Stimulated activated CD8-positive, alpha-beta memory T cell treated with anti-CD3 and anti-CD28 coated beads, Interleukin-4, amount 100 ng/mL, for 1 hour (primary cell): ENCODE measurements at places on chromosomes 7 and 10.

DNA sequence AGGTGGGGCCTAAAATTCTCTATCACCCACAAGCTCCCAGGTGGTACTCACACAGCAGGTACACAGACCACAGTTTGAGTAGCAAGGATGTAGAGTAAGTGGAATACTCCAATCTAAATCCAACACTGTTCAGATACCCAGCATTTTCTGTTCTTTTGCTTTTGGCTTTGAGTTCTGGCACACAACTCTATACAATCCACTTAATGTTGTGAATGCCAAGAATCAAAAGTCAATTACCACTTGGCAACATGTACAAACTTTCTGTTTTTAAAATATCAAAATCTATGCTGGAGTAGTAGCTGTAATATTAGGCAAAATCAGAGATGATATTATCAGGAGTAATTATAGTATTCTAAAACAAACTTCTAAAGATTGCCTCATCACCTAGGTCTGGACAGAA lies 133.4 kb upstream of the LRRTM3 start:
- DNase-seq = no peak

DNA sequence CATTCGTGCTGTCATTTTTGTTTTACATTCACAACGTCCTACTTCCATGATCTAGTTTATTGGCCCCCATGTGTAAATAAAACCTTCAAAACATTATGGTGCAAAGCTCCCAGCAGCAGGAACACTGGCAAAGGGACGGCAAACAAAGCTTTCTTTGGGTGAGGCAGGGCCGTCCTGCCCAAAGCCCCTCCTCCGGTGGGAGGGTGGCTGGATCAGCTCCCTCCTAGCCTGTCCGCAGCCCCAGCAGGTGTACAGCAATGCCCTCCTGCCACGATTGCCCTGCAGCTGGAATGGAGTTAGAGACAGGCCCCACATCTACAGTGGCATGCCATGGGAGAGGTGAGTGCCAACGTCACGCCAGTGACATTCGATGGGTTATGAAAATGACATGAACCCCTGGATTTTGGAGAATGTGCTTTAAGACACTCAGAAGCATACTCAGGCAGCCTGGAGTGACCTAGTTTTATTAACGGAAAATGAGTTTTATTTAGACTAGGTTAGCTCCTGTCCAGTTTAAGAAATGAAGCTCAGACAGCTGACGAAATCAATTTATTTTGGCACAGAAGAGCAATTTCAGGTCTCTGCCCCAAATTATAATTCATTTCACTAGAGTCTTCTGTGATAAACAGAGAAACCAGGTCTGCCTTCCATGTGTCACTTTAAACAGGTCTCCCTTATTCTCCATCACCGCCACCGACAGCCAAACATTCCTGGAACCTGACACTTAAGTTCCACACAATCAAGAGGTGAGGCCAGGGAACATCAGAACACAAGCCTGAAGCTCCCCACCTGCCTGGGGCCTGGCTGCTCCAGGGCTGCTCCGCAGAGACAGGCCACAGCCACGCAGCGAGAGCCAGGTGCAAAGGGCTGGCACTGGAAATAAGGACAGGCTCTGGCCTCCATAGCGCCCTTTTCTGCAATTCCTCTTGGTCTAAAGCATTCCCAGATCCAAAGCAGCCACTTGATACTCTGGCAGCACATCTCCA lies 50.1 kb downstream of the VOPP1 start:
- no peak for DNase-seq

GRCh38 chr7:31340603-31341002 lies at the start of gene NEUROD6:
Gene NEUROD6, minus strand, starts transcription at chr7:31340726. Its CDS starts 1,458 bp downstream, at chr7:31339268.
- DNase-seq = no peak

DNA sequence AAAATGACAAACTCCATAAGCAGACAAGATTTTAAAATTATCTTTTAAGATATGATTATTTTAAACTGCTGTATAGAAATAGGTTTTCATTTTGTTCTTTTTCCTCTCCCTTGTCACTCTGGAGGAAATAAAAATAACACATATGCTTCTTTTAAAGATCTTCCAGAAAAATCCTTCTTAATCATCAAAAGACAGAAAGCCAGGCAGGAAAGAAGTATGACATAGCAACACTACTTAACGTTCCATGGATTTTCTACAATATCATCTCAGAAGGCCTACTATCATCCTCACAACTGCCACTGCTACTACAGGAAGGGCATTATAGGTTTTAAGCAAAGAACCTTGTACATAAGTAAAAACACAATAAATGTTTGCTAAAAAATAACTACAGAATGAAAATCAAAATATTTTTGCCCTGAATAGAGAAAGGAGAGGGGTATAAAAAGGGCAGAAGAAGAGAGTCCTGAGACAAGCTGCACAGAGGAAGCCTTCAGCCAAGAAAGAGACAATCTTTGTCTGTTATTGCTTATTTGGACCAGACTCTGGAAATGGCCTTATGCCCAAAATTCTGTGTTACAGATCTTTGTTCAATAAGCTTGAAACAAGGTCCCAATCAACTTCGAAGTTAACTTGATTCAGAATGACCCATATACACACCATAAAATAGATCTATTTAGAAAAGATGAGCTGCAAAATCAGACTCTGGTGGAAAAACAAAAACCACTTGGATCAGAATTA lies 67.8 kb downstream of the ABI1 start:
- DNase-seq = no peak

GRCh38 chr7:32479574-32480200 lies 10.5 kb downstream of the LSM5 start:
- no peak for DNase-seq

- DNase-seq = no peak
Measured at GRCh38 chr10:16909961-16910792, 93.0 kb upstream of the RSU1 start.

DNA sequence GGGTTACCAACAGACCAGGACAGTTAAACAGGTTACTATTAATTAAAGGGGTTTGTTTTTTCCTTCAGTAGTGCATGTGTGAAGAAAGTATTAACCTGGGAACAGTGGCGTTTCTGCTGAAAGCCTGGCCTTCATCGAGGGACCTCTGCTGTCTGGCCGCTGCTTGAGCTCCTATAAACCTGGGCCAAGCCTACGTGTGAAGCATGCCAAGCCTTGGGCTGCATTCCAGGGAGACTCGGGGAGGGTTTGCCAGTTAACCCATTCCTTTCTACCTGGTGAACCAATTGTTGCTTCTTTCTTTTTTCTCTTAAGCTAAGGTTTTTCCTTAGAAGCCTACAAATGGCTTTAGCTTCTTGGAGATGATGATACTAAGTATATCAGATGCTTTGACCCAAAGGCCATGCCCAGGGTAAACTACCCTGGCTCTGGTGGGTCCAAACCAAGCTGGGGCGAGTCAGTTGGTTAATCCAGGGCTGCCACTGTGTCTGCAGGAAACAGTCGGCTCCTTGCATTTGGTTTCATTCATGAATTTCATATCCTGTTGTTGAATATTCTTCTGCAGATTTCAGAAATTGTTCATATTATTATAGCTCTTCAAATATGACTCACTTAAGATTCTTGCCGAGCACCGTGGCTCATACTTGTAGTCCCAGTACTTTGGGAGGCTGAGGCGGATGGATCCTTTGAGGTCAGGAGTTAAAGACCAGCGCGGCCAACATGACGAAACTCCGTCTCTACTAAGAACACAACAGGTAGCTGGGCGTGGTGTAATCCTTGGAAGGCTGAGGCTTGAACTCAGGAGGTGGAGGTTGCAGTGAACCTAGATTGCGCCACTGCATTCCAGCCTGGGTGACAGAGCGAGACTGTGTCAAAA lies 23.8 kb downstream of the PFKP start:
- DNase-seq = no peak

DNA sequence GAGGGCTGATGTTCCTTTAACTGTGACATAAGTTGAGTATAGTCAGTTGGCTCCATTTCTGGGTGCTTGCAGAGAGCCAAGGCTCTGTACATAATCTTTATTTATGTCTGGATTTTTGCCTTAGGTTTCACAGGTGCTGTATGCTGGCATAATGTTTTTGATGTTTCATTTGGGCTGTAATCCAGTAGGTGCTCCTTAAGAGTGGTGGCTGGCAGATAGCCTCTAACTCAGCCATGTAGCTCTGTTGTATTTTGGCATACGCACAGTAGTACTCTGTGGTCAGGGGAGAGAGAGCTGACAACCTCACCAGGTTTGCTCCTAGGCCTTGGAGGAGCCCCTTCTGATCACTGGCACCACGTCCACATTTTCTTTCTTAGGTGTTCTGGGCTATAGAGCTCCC lies 61.1 kb downstream of the RNF133 start:
- no peak for DNase-seq
